ENCODE measurements at places on chromosomes 2 and 18.
A peak's percentile ranks its signal among the peaks of the same experiment; 100 is the strongest.

DNA sequence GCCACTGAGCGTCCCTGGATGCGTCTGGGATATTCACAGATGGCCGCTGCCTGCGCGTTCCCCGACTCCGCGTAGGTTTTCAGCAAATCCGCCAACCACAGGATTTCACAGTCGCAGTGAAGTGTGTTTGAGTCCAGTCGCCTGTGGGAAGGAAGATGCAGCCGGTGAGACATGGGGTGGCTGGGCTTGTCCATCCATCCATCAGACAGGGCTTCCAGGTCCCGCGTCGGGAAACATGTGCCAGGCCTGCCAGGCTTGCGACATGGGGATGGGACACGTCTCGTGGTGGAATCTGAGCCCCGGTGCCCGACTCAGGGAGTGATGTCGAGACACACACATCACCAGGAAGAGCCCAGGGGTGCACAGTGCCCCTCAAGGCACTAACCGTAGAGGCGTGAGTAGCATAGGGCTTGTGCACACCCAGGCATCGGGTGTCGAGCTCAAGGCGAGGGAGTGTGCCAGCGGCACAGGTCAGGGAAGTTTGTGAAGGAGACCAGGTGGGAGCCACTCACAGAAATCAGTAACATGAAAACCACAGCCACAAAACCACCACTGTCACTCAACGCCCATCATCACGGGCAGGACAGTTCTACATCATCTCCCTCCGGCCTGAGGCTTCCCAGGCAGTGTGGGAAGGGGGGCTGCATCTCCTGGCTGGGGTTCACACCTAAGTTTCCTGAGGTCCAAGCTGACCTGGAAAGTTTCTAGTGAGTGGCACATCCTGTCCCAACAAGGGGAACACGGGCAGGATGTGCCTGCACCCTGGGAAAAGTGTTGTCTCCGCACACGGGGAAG is 63.9 kb downstream of the PXDN start:
- DNase-seq = no peak

DNA sequence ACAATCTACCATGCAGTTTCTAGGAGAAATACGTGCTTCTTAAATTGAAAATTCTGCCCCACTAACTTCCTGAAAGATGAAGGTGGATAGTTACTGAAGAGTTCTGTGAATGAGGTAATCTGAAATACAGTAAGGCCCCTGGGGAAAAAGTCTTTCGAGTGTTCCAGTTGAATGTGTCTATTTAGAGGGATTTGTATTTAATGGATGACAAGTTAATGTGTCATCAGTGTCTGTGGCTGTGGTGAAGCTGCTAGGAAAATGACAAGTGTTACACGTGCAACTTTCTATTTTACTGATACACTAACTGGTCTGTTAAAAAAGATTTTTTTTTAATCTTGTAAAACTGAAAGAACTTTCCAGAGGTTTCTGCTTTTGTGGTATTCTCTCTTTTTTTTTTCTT is 384.6 kb downstream of the STK39 start:
- DNase-seq = no peak

DNA sequence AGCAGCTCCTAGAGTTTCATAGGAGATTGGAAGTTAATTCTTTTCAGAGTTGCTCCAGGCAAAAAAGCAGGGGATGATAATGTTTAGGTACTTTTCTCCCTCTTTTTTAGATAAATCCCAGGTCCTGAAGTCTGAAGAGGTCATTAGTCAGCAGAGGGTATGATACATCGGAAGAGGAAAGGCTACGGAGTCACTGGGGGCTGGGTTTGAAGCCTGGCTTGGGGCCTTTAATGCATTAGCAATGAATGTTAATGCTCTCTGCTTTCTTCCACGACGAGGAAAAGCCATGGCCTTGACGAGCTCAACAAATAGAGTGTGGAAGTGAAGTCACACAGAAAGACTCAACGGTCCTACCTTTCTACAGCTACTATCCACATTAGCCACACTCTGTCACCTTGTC is 235.1 kb downstream of the NCKAP5 start:
- no peak for DNase-seq

- DNase-seq = no peak
Observed at GRCh38 chr2:39215545-39215944, 28.2 kb downstream of the CDKL4 start.

DNA sequence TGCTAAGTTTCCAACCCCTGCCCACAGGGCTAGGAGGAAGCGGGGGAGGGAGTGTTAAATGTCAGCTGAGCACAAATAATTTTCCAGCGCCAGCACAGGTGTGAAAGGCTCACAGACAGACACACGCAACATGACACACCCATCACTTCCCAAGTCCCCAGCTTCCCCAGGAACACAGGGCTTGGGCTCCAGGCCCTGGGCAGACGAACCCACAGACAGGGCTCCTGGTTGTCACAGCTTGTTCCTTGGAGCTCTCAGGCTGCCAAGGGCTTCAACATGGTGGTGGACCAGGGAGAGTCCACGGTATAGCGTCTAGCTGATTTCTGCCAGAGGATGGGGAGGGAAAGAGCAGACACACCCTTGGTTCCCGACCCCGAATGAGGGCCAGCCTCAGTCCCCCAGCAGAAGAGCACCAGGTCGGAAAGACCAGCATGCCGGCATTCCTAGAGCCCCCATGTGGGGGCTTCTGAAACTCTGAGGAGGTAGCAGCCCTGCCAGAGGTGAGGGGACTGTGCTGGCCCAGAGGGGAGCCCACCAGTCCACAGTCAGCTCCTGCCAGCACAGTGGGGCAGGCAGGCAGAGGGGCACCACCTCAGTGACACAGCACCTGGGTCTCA is 1.9 kb downstream of the DUSP2 start:
- DNase-seq = no peak

DNA sequence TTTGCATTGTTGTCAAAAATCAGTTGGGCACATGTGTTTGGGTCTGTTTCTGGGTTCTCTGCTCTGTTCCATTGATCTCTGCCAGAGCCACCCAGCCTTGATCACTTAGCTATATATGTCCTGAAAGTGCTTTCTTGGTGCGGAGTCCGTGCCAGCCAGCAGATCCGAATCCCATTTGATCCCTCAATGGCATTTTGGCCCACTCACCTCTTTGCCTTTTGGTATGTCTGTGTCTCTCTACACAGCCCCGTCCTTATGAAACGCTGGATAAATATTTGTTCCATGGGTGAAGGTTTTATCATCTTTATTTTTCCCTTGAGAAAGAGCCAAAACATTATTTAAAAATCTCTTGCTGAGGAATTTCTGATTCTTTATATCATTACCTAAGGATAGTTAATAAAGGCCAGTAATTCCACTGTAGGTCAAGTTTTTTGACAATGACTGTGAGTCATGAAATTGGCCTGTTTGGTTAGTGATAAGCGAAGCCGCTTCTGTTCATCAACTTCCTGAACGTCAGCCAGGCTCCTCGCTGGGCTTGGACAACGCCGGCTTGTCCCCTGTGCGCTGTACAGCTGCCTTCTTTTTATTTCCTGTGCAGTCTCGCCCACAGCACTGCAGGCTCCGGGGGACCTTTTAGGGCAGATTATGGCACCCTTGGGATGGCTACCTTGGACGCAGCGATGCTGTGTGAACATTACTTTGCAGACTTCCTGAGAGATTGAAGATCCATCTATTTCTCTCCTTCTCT is 24.9 kb downstream of the MTCL1 start:
- peak; percentile 75 for DNase-seq

- no peak for DNase-seq
Observed at GRCh38 chr2:26568076-26568890, 72.9 kb downstream of the CIB4 start.

GRCh38 chr2:162704496-162704895 is 134.1 kb downstream of the KCNH7 start:
- no peak for DNase-seq

DNA sequence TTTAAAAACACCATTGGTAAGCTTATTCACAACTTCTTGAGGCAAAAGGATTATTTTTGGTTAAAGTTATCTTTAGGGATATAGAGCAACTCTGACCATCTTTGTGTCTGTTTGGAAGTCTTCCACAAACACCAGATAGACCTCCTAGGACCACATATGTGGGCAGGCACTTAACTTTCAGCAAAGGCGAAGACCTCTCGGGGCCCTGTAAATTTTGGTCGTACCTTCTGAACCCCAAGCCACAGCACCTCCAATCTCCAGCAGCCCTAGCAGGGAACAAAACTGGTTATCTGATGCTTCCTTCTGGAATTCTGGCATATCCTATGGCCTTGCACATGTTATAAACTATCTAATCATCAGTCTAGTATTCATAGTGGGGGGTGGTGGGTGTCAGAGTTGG is 114.8 kb downstream of the MBD5 start:
- DNase-seq = no peak

- DNase-seq = no peak
Observed at GRCh38 chr2:60383401-60384143, 169.9 kb downstream of the BCL11A start.

DNA sequence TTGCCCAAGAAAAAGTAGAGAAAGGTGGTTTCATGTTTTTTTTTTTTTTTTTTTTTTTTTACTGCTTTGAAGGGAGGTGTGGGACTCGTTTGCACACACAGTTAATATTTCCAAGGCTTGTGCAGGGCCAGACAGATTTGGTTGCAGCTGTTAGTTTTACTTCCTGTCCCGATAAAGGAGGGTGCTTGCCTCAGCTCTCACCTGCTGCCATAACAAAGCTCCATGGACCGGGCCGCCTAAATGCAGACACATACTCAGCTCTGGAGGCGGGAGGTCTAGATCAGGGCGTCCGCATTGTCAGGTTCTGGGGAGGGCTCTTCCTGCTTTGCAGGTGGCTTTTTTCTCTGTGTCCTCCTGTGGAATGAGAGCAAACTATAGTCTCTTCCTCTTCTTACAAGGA is 69.9 kb downstream of the ODC1 start:
- DNase-seq = no peak

- DNase-seq = no peak
Observed at GRCh38 chr18:5519448-5520298, 24.1 kb downstream of the EPB41L3 start.

GRCh38 chr18:44325903-44326635 is 354.6 kb upstream of the SETBP1 start:
- DNase-seq = no peak

- no peak for DNase-seq
Observed at GRCh38 chr2:38836791-38837190, 38.9 kb downstream of the DHX57 start.

- DNase-seq = no peak
Observed at GRCh38 chr18:4400911-4401310, 54.2 kb downstream of the DLGAP1 start.

DNA sequence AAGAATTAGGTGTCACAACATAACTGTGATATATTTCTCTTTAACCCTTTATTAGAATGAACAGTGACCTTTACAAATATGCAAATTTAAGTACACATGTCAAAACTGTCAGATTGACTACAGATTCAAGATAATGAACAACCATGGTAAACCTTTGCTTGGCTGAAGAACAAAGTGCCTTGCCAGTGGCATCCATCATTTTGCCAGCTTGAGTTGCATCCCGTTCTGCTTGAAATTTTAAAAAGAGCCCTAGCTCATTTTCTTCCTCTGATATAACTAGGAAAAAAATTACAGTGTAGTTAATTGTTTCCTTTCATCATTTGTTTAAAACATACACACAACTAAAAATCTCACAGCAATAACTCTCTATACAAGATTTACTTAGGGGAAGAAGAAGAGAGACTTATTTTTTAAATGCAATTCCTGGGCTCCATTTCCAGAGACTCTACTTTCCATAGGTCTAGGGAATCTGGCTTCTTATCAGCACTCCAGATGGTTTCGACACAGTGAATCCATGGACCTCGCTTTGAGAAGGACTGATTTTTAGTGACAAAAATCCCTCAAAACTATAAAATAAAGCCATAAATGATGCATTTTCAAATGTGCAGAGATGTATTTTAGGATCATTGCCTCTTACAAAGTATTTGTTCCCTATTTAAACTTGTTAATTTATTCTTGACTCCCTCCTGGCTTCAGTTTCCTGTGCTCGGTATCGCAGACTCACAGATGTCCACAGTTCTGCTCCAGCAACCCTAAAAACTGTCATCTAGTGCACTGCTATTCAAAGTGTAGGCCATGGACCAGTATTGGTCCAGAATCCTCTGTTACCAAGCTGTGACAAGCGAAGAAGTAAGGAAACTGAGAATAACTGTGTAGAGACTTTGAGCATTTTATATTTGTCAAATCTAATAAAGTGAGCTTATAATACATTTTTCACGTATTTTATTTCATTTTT is 50.1 kb downstream of the ICA1L start:
- DNase-seq = no peak

Data from HuH-7.5 (cell line).